ENCODE measurements at places on chromosomes 4 and X. TPM values are rescaled to one million over a fixed set of nuclear protein-coding genes. Genes with fewer than 3 reads are reported as not detected.

NSUN7 gene
- total RNA-seq = not detected

ADGRG4 gene
- total RNA-seq = not detected

TDO2 gene
- not detected for total RNA-seq

- no peak for DNase-seq
- no peak overlapping the region for H3K4me3 ChIP-seq
- H3K36me3 ChIP-seq = no peaks in the 10 kb centered on the region
- H3K27ac ChIP-seq = no peak overlapping the region
These were observed 25.7 kb downstream of the SPANXN2 start for GRCh38 chrX:143694885-143695284.

- H3K4me3 ChIP-seq = no peak overlapping the region
- H3K4me1 ChIP-seq = no peaks in the 10 kb centered on the region
- no peak overlapping the region for H3K27ac ChIP-seq
- DNase-seq = no peak
- H3K36me3 ChIP-seq = no peaks in the 10 kb centered on the region
These were observed 336.4 kb upstream of the AGA start for GRCh38 chr4:177778623-177779022.

DNA sequence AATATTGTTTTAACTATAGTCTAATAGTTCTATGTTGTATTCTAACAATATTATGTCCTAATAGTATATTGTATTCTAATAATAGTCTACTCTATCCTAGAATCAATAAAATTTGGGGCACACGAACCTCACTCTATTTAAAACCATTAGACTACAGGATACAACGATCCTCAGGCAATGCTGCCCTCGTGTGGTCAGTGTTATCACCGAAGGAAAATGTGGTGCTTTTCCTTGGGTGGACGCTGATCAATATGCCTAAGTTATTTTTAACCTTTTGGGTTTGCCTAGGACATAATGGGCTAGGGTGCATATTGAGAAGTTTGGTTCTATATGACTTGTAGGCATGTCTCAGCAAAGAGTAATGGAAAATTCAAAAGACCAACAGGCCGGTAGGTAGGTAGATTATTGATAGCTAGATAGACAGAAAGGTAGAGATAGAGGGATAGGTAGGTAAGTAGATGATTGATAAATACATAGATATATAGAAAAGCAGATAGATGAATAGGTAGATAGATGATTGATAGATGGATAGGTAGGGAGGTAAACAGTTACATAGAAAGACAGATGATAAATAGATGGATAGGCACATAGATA lies 75.1 kb downstream of the PRKX start:
- no peak overlapping the region for H3K4me3 ChIP-seq
- peaks cover 22% of the 10 kb centered on the region for H3K36me3 ChIP-seq
- H3K27me3 ChIP-seq = no peaks in the 10 kb centered on the region
- H3K27ac ChIP-seq = no peak overlapping the region
- peak; percentile 72 for DNase-seq
- no peaks in the 10 kb centered on the region for H3K4me1 ChIP-seq

DNA sequence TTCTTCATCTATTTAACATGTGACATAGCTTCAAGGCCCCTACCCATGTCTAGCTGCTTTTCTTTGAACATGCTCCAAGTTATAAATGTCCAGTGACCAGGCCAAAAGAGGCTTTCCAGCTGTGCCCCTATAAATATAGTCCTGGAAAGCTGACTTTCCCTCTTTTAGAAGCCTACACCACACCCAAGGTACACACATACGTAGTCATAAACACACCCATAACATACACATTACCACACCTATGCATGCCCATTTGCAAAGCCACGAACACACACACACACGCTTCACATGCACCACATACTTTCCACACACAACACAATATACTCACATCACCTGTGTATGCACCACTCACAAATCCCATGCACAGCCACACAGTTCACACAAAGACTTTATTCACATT lies 2.0 kb downstream of the ARHGAP36 start:
- peaks cover 30% of the 10 kb centered on the region for H3K27me3 ChIP-seq
- no peak overlapping the region for H3K27ac ChIP-seq
- H3K4me1 ChIP-seq = no peaks in the 10 kb centered on the region
- H3K4me3 ChIP-seq = no peak overlapping the region
- no peak for DNase-seq

DNA sequence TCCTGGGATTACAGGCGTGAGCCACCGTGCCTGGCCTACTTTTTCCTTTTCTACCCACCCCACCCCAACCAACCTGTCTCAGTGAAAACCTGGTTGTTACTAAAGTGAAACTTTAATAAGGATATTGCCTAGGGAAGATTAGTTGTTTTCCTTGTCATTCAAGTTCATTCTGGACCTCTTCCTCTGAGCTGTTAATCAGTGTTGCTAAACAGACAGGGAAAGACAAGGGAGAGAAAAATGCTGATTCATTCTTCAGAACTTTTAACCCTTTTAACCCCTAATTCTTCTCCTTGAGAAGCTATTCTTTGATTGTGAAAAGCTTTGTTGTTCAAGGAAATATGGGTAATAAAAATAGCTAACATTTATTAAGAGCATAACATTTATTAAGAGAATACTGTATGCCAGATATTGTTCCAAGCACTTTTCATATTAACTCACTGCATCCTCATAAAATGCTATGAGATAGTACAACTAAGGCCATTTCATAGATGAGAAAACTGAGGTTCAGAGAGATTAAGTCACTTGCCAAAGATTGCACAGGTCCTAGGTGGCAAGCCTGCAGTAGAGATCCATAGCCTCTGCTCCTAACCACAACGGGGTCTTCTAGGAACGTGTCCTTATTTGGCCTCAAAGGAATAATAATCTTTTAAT lies 34.8 kb downstream of the OSTC start:
- no peaks in the 10 kb centered on the region for H3K27me3 ChIP-seq
- peaks cover 6% of the 10 kb centered on the region for H3K36me3 ChIP-seq
- H3K4me3 ChIP-seq = no peak overlapping the region
- DNase-seq = peak; percentile 21
- H3K27ac ChIP-seq = no peak overlapping the region
- no peaks in the 10 kb centered on the region for H3K4me1 ChIP-seq

DNA sequence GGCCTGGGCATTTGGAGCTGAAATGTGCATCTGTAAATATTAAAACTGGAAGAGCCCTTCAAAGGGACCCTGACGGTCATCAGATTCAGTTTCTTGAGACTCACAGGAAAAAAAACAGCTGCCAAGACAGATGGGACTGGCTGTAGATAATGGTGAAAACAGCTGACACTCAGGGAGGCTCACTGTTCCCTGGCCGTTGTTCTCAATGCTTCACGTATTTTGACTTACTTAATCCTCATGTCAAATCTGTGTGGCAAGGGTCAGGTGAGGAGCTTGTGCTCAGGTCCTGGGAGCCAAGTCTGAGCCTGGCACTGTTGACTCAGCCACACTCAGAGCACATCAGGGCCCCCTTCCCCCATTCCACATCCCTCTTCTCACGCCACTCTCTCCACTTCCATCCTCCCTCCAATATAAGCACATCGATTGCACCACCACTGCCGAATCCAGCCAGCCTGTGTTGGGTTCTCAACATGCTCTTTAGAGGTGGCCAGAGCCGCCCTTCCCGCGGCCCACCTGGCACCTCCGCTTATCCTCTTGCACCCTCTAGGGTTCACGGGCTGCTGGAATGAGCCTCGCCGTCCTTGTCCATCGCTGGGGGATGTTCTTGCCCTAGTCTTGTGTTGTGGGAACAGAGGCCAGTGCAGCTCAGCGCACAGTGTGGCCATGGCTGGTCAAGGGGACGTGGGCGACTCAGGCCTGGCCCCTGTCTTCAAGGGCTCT lies 40.1 kb downstream of the EVC start:
- H3K4me1 ChIP-seq = peaks cover 12% of the 10 kb centered on the region
- no peak overlapping the region for H3K4me3 ChIP-seq
- H3K27me3 ChIP-seq = no peaks in the 10 kb centered on the region
- peak; percentile 90 for DNase-seq
- H3K27ac ChIP-seq = peak overlapping the region; percentile 86
- H3K36me3 ChIP-seq = peaks cover 37% of the 10 kb centered on the region

- no peaks in the 10 kb centered on the region for H3K27me3 ChIP-seq
- no peaks in the 10 kb centered on the region for H3K4me1 ChIP-seq
- no peak for DNase-seq
- no peak overlapping the region for H3K4me3 ChIP-seq
- no peak overlapping the region for H3K27ac ChIP-seq
- peaks cover 89% of the 10 kb centered on the region for H3K36me3 ChIP-seq
These were observed 81.4 kb downstream of the IRF2 start for GRCh38 chr4:184392748-184393559.

GRCh38 chr4:128812442-128813235 lies 3.1 kb downstream of the JADE1 start:
- H3K36me3 ChIP-seq = peaks cover 22% of the 10 kb centered on the region
- H3K27ac ChIP-seq = peak overlapping the region; percentile 39
- H3K4me1 ChIP-seq = peaks cover 10% of the 10 kb centered on the region
- no peaks in the 10 kb centered on the region for H3K27me3 ChIP-seq
- H3K4me3 ChIP-seq = peak overlapping the region; percentile 93

DNA sequence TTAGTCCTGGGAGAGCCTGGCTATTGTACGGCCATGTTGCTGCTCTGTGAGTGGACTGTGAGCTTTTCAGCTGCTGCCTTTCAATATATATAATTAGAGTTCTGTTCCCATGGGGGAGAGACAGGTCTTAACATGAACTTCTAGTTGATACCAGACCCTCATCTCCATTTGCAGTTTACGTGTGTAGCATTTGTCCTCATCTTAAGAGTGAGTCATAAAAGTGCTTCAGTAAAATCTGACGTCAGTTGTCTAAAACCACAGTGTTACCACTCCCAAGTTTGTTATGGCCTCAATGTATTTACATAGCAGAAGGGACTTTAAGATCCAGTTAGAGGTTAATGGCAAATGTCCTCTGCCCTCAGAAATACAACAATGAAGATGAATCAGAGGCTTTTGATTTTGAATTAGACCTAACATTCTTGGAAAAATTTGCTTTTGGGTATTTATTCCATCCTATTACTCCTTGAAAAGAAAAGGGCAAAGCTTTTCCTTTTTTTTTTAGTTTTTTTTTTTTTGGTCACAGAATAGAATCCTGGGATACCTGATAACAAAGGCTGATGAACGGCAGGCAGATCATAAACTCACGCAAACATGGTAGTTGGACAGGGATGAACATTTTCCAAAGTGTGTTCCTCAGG lies 38.6 kb downstream of the PHOX2B start:
- DNase-seq = peak; percentile 96
- no peaks in the 10 kb centered on the region for H3K36me3 ChIP-seq
- H3K27ac ChIP-seq = peak overlapping the region; percentile 89

- H3K36me3 ChIP-seq = no peaks in the 10 kb centered on the region
- DNase-seq = no peak
- H3K4me3 ChIP-seq = no peak overlapping the region
- no peak overlapping the region for H3K27ac ChIP-seq
These were observed 90.4 kb upstream of the LDB2 start for GRCh38 chr4:16988814-16989213.

GRCh38 chr4:30720021-30720660 lies at the start of gene PCDH7:
PCDH7 (plus strand) TSS chr4:30720369; CDS start chr4:30721423, 1,054 bp downstream.
- H3K27ac ChIP-seq = peak within 1 kb of the TSS; percentile 78
- H3K36me3 ChIP-seq = no peaks in the 10 kb centered on the region
- DNase-seq = peak; percentile 78

DNA sequence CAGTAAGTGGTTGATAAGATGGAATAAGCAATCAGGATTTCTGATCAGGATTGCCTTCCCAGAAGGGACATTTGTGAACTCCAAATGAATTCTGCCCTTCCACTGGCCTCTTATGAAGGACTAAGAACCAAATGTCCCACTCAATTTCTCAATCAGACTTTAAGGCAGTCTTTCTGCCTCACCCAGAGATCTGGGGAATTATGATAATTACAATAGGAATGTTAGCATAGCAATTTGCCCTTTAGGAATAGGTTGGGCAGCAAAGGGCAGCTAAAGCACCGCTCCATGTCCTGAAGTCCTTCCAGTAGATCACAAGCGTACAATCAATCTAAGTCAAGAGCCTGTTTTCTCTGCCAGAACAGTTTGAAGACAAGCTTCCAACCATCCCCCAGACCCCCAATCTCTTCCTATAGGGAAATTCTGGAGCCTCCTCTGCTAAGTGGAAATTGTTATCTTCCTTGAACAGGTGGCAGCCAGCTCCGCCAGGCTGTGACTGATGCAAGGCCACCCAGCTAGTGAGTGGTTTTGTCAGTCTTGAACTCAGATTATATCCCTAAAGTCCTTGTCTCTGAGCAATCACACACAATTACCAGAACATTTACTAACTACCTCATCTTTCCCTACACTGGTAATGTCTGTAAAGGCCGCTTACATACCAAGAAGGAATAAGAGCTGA lies 18.6 kb downstream of the NKX3-2 start:
- no peaks in the 10 kb centered on the region for H3K27me3 ChIP-seq
- no peak overlapping the region for H3K4me3 ChIP-seq
- no peaks in the 10 kb centered on the region for H3K4me1 ChIP-seq
- no peak overlapping the region for H3K27ac ChIP-seq
- DNase-seq = no peak
- H3K36me3 ChIP-seq = no peaks in the 10 kb centered on the region

DNA sequence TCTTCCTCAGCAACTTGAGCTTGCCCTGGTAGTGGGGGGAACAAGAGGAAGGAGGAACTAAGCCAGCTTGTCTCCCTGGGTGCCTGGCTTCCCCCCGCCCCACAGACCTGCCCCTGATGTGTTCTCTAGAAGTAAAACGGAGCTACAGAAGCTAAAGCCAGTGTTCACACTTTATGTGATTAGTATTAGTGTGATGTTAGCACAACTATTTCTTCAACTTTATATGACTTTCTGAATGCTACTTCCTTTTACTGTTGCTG lies 10.7 kb downstream of the RGS12 start:
- H3K27me3 ChIP-seq = no peaks in the 10 kb centered on the region
- peaks cover 7% of the 10 kb centered on the region for H3K36me3 ChIP-seq
- H3K4me1 ChIP-seq = peaks cover 5% of the 10 kb centered on the region
- no peak overlapping the region for H3K4me3 ChIP-seq
- DNase-seq = no peak

DNA sequence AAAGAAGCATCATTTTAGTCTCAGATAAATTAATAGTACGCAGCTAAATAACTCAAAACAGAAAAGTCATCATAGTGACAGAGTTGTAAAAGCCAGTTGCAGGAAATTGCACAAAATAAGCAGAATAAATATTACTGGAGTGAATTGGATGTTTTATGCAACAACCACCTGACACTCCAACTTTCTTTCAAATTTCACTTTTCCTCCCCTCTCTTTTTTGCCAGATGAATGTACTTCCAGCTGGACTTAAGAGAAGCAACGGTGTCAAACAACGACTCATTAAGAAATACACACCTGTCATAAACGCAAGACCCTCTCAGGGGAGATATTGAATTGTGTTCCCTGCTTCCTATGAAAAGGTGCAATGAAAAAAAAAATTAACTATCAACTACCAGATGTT lies 120.2 kb upstream of the HCCS start:
- no peaks in the 10 kb centered on the region for H3K4me1 ChIP-seq
- no peak overlapping the region for H3K4me3 ChIP-seq
- H3K27ac ChIP-seq = no peak overlapping the region
- no peak for DNase-seq
- peaks cover 6% of the 10 kb centered on the region for H3K36me3 ChIP-seq

DNA sequence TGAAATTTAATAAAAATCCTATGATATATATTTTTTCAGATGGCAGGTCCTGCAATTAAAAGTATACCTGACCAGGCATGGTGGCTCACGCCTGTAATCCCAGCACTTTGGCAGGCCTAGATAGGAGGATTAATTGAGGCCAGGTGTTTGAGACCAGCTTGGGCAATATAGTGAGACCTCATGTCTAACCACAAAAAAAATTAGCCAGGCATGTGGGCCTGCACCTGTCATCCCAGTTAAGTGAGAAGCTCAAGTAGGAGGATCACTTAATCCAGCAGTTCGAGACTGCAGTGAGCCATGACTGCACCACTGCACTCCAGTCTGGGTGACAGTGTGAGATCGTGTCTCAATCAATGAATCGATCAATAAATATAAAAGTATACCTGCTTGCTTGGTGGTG lies 2.5 kb downstream of the OCIAD2 start:
- no peak for DNase-seq
- H3K27ac ChIP-seq = no peak overlapping the region
- peaks cover 13% of the 10 kb centered on the region for H3K36me3 ChIP-seq
- no peaks in the 10 kb centered on the region for H3K27me3 ChIP-seq

Data from MCF 10A (cell line).